ENCODE measurements at places on chromosomes 4 and X.

DNA sequence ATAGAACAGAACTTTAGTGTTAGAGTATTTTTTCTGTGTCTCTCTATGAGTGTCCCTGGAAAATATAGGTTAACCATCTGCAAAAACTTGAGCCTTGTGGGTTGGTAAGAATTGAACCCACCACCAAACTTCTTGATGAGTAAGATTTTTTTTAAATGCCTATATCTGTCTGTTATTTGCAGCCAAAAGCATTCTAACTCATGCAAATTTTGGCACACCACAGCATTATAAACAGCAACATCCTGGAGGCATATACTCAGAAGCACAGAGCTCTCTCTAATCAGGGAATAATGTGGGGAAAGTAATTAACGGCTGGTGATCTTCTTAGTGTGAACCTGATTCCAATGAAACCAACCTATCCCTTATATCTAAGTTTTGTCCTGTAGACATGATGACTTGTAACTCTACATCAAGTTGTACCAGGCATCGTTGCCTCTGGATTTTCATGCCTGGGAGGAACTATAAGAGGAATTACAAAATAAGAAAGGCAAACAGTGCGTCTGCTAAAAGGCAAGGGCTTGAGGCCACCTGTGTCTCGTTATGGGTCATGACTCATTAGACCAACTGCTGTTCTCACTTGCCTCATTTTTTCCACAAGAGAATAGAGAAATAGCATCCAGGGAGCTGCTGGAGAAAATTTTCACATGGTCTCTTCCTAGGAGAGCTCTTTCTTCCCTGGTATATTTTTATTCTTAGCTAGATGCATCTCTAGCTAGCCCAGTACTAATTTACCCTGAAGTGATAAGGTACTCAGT lies 202.4 kb downstream of the CHIC2 start:
- DNase-seq: peak; percentile 94

DNA sequence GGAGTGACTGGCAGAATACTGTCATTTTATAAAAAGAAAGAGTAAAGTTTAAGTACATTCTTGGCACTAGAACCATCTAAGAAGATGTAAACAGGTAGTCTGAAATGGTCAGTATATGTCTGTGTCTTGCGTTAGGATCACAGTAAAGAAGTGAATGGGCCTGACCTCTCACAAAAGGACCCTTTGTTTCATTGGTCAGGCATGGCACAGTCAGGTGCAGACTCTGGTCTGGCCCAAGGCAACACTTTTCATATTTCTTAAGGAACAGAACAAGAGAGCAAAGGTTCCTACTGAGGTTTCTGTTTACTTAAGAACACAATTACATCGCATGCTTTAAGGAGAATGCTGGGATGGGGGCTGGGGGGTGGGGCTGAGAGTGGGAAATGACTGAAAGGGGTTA lies 48.1 kb downstream of the RPGR start:
- no peak for DNase-seq

DNA sequence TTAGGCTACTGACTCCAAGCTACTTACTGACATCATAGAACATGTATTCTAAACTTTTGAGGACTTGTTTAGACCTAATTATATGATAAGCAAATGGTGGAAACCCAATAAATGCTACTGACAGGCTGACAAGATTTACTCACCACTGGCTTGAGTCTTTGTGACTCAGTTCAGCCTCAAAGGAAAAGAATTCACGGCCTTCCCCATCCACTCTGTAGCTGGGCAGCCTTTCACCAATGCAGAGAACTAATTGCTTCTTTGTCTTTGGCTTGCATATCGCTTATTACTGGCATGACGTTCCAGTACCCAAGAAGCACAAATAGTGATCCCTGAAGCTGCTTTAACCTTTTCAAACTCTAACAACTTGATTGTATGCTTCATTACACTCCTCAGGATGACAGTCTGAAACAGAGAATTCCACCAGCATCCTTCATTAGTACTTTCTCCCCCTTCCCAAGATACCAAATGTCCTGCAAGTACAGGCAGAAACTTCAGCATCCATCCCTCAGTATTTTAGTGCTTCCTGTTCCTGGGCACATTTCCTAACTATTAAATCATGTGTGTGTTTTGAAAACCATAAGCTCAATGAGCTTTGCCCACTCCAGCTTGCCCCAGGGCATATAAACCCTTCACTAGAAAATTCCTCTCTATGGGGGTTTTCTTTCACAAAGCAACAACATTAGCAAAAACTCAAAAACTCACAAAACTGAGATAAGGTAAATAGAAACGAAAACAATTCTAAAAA lies 298.1 kb upstream of the SLC7A11 start:
- DNase-seq: peak; percentile 88

DNA sequence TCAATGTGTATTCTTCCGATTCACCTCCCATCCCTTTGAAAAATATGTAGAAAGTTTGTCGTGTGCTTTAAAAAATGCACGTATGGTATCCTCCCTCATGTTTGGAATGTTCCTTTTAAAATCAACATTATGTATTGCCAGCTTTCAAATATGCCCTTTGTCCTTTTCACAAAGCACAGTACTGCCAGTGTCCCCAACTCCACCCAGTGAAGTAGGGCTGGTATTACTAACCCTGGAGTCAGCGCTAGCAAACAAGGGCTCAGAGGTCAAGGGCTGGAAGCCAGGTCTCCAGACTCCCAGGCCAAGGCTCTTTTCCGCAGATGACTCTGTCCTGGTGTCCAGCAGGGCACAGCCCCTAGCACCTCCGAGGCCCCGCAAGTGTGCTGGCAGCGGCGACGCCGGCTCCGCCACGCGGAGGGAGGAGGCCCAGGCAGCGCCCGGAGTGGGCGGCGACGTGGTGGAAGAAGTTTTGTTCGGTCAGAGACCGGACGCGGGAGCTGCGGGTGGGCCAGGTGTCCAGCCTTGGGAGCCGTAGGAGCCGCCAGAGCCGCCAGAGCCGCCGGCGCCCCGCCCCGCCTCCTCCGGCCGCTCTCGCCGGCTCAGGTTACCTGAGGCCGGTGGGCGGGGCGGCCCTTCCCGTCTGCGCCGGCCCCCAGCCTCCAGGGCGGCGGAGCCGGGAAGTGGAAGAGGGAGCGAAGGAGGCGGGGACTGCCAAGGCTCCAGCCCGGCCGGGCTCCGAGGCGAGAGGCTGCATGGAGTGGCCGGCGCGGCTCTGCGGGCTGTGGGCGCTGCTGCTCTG lies at the start of gene IL13RA1:
Gene IL13RA1, plus strand, starts transcription at position 720 of the 799 bp plus-strand sequence. Its CDS starts 33 bp downstream, at position 753.
- DNase-seq: peak; percentile 87

DNA sequence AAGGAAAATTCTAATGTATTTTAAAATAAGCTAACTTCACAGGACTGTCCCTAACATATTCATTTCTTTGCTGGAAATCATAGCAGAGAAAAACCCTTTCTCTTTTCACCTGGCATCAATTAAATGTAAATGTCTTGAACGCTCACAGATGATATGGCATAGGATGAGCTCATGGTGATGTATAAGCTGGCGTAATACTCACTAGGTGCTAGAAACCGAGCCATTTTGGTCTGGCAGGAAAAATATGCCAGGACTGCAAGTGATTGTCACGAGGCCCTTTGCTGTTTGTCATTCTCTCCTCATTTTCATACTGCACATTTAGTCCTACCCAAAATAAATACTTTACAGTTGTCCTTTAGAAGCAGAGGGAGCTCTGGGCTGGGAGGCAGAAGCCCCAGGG lies 222.7 kb upstream of the LNX1 start:
- peak; percentile 11 for DNase-seq

All from EH (cell line).